NCI-H1092 treated with DMSO at 0.1 percent for 48 hours (cell line): ENCODE measurements at places on chromosomes 6 and 20.

GRCh38 chr6:110618591-110619267 lies 142.3 kb upstream of the SLC22A16 start:
- no peak for DNase-seq

DNA sequence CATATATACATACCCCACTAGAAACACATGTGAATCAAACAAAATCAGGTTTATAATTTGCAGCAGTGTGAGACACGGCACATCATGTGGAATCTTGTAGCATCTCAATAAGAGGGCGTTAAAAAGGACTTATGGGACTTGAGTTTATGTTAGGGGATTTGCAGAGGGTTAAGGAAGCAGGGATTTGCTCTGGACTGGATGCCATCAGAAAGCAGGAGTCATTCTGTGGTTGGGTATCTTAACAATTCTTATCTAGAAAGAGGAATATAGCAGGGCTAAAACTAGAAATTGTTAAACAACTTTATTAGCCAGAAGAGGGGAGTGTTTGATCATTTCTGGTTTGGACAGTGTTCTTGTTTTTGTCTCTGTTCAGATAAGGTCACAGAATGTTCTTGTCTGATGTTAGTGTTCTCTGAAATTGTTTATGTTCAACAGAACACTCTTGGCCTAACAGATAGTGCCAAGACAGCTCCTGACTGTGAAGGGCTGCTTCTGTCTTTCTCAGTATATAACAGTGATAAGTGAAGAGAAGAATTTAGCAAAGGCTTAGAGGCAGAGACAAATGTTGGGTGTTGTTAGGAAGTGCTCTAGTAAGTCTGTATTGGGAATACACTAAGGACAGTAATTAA lies 39.2 kb downstream of the LIN28B start:
- no peak for DNase-seq

- peak; percentile 66 for DNase-seq
These were observed 199.0 kb downstream of the JARID2 start for GRCh38 chr6:15444881-15445280.

DNA sequence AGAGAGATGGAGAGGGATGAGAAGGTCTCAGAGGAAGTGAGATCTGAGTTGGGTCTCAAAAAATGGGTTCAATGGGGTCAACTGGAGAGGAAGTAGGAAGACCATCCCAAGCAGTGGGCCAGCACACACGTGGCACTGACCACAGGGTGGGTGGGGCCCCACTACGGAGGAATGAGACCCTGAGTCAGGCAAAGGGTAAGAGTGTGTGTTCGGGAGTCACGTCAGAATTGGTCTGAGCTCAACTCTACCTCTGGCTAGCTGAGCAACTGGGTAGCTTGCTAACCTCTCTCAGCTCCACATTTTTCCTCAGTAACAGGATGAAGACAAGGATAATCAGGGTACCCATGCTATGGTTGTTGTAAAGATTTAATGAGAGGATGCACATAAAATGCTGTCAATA lies 79.0 kb downstream of the TRERF1 start:
- DNase-seq = no peak

DNA sequence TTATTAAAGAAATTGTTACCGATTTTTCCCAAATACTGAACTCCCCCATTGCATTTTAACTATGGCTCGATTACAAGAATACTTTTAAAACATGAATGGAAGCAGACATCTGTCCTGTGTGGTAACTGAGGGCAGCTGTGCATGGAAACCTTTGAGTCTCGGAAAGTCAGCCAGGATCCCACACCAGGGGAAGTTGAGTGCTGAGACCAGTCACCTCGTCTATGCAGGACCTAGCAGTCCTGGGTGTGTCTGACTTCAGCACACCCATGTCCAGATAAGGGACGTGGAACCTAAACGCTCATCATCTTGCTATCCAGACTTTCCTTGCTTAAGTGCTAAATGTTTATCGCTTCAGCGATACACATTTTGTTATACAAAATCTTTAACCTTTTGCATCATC lies 6.1 kb downstream of the RIN2 start:
- no peak for DNase-seq
